Pancreas (tissue), 10 donors: ENCODE measurements at places on chromosomes 5 and 9. TPM values are rescaled to one million over a fixed set of nuclear protein-coding genes. Genes with fewer than 3 reads are reported as not detected.

The MIER3 gene
- 7.3 TPM for total RNA-seq

DNA sequence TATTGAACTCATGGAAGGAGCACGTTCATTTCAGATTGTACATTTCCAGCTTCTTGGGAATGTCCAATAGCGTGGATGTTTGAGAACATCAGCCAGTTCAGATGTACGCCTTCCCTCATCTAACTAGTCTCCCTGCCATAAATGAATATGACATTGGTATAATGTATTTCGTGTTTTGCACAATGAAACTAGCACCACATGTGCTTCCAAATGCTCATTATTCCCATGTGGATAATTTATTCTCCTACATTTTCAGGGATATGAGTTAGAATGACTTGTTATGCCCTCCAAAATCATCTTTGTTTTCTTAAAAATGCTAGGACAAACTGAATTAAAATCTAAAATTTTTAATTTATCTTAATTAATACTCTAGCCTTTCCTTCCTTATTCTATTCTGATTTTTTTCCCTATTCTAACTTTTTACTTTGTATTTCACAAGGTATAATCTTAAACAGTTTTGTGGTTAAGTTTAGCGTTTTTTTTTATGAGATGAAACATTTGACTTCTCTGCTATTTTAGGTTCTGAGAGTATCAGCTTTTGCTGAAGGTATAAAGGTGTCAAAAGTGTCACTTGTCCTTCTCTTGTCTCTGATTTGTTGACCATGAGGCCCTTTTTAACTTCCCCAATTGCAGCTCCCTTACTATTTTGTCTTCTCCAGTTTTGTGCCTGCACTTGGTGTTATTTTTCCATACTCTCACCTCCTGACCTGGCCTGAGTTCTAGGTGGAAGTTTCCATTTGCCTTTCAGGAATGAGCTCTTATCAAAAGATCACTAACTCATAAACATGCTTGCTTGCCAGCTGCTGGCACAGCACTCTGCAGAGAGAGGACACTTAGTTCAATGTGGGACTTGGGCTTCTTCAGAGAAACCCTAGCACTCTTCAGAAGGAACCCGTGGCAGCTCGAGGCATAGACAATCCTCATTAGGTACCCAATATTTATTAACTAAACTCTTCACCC is 106.8 kb downstream of the FRMD3 start:
- peak; percentile 48 for DNase-seq

- DNase-seq, result no peak
These were observed 192.9 kb downstream of the PIK3R1 start for GRCh38 chr5:68408345-68408871.

DNA sequence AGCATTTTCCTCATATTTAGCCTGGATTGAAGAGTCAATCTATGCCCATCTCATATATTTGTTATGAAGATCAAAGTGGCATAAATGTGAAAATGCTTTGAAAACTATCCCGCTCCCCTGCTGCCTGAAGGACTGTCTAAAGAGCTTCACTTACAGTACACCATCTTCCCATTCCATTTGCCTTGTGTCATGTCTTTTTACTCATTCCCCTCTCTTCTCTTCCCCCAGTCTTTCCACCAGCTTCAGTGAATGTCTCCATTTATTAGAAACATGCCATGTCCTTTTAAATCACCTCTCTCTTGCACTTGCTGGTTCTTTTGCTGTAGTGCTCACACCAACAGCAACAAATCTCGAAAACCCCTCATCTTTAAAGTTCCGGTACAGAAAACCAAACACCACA is 192.7 kb upstream of the SGCD start:
- DNase-seq, result no peak

DNA sequence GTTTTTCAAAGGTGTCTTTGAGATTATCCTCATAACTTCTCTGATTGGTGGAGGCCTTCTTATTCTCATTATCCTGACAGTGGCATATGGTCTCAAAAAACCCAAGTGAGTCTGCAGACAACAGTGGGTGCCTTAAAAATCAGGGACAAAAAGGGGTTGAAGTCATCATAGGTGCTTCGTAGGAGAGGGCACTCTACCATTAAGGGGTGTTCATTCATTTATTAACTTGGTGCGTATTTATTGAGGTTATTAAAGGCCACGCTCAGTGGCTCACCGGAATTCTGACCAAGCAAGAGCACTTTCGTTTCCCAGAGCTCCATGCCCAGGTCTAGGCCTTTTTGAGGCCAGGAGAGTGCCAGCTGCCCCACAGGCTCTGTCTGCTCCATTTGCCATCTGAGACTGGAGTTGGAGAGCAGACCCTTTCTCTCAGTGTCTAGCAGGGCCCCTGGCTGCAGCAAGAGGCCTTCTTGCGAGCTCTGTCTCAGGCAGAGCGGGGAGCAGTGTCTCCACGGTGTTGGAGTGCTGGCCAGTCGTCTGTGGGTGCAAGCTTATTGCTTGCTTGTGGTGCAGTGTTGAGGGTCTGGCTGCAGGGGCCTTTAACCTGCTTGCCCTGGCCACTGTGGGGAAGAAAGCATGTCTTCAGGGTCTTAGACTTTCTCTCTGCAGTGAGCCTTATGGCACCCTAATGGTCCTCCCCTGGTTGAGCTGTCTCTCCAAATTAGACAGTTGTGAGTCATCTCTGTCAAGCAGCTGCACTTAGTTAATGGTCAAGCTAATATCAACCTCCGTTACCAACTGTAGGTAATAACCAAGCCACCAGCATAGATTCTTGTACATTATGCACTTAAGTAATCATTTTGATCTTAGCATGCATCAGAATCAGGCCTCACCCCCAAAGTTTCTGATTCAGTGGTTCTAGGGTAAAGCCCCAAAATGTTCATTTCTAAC is 62.6 kb downstream of the IL31RA start:
- no peak for DNase-seq

DNA sequence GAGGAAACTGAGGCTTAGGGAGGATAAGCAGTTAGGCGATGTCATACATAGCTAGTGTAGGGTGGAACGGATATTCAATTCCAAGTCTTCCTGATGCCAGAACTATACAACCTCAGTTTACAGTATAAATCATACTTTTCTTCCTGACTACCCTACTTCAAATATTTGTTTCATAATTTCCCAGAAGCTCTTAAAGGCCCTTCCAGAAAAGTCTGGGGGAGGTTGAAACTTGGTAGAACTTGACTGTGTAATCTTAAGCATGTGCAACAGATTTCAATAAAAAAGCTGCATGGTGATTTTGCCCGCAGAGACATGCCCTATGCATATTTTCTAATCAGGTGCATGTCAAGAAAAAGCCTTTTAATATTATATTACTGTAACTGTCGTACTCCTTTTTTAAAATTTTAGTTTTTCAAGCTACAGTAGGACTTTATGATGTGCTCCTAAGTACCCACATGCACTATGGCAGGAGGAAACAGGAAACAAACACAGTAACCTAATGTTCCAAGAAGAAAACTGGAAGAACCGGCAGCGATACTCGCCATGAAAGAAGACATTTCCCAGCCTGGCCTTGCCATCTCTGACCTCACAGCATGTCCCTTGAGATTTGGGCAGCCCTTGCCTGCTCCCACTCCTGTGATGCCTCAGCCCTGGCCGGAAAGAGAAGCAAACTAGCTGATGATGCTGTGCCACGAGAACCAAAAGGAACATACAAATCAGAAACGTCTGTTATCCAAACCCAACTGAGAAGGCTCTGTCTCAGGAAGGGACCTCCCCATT is 266.0 kb downstream of the EFNA5 start:
- DNase-seq, result no peak

- DNase-seq, result no peak
These were observed 106.6 kb downstream of the PDE8B start for GRCh38 chr5:77316871-77317661.

DNA sequence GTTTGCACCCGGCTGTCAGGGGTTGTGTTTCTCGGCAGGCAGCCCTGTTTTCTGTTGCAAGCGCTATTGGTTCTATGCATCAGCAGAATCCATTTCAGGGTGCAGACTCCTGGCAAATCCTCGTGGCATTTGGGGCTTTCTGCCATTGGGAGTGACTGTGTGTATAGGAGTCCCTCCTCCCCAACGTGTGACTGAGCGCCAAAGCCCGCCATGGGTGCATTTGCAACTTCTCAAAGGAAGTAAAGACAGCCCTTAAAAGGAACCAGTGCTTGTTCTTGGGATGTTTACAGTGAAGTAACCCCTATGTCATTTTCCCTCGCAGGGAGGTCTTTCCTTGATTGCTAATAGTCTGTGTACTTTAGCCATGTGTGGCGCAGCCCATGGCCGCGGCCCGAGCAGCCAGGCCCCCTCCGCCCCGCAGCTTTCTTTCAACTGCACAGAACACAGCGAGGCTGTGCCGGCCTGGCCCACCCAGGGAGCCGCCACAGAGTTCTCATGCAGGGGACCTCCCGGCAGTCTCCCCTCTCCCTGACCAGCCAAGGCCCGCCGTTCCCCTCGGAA is 175.6 kb downstream of the HSD17B3 start:
- DNase-seq, result no peak

DNA sequence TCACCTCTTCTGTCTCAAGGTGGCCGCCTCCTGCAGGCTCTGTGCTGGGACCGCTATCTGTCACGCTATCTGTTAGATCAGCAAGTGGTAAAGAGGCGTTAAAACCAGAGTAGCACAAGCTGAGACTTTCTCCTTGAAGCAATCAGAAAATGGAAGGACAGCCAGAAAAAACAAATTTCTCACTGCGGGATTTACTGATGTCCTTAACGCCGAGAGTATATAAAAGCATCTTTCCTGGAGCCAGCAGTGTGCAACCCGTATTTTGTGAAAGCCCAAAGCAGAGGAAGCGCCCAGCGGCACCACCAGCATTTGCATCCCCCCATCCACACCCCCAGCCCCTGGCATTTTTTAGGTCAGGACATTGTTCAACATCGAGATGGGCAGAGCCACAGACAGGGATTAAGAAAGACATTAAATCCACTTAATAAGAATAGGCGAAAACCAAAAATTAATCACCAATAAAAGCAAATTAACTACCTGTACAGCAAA is 48.6 kb downstream of the DUSP1 start:
- DNase-seq, result no peak
